ENCODE measurements at places on chromosomes 1 and 21. TPM values are rescaled to one million over a fixed set of nuclear protein-coding genes. Genes with fewer than 3 reads are reported as not detected.

The IFNGR2 gene
- total RNA-seq: 69.3 TPM

The SIM2 gene
- not detected for total RNA-seq

The PKLR gene
- not detected for total RNA-seq

The SLC5A9 gene
- 4.7 TPM for total RNA-seq

The KRTAP13-1 gene
- not detected for total RNA-seq

The SPRR2F gene
- total RNA-seq: not detected
